Activated naive CD8-positive, alpha-beta T cell treated with anti-CD3 and anti-CD28 coated beads, Interleukin-2, amount 50 U/mL, for 16 hours (primary cell): ENCODE measurements at places on chromosomes 6 and 20.

DNA sequence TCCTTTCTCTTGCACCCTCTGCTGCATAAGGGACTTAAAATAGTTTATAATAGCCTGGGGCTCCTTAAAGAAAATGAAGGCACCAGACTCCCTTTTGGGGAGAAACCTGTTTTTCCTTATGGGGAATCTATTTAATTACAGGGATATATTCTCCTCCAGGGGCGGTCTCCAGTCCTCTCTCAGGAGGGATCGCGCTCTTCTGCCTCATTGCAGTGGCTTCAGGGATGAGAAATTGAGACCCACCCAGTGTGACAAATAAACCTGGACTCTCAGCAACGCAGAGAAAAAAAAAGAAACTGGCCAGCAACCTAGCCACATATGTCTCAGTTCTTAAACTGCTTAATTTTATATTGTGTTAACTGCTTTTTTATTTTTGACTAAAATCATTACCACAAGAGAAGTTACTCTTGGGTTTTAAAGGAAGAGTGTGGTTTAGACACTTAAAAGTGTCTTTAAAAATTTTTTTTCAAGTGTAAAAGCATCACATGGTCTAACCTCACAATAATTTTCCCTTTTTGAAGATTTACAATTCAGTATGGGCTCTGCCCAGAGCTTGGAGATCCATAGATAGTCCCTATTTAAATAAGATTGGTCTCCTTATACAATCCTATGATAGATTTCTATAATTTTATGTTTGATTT, 11.7 kb upstream of the GOPC start:
- DNase-seq: no peak

DNA sequence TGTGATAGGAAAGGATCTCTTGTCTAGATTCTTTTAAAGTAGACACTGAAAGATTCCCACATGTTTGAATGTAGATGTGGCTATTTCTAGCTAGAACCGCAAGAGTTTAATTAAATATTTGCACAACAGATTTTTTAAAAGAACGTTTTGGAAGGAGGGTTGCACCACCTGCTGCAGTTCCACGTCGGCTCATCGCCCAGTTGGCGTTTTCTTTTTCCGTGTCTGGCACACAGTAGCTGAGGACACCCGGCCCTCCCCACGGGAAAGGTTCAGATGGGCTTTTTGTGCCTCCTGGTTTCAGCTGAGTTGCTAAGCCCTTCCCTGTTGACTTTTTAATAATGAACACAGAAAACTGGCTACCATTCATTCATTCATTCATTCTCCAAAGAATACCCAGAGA, 41.8 kb upstream of the DOK5 start:
- no peak for DNase-seq

DNA sequence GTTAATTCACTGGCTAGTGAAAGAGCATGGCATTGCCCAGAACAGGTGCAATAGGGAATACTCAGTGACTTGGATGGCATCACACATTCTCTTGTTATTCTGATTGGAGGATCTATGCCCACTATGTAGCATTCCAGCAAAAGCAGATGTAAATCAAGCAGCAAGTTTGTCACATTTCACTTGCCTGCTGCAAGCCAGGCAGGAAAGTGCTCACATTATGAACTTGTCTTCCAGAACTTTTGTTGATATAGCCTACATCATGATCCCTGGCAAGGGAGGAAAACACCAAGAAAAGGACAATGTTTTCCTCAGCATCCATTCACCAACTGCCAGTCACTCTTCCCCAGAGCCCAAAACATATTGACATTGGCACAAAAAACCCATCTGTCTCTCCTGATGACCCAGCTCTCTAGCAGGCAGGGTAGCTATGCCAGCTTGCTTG, 77.8 kb downstream of the ARHGAP18 start:
- no peak for DNase-seq

GRCh38 chr20:46357030-46357514, 48.8 kb upstream of the CDH22 start:
- DNase-seq: no peak

DNA sequence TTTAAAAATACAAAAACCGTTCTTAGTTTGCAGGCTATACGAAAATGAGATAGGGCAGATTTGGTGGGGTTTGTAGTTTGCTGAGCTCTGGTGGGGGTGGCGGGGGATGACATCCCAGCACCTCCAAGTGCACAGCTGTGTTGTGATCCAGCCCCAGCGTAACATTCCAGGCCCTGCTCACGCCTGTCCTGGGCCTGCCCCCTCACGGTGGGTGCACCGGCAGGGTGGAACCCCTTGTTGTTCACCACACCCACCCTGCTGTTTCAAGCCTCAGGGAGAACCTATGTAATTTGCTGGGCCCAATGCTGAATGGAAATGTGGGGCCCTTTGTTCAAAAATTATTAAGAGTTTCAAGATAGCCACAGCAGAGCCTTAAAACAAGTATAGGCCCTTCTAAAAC, 25.0 kb downstream of the ARMC2 start:
- no peak for DNase-seq

- no peak for DNase-seq
These were observed 906 bp upstream of the PDE10A start for GRCh38 chr6:165663736-165664558.

- DNase-seq: no peak
These were observed 15.0 kb upstream of the MYMX start for GRCh38 chr6:44201638-44202303.

GRCh38 chr6:107780226-107780625, 43.9 kb downstream of the SCML4 start:
- DNase-seq: no peak

DNA sequence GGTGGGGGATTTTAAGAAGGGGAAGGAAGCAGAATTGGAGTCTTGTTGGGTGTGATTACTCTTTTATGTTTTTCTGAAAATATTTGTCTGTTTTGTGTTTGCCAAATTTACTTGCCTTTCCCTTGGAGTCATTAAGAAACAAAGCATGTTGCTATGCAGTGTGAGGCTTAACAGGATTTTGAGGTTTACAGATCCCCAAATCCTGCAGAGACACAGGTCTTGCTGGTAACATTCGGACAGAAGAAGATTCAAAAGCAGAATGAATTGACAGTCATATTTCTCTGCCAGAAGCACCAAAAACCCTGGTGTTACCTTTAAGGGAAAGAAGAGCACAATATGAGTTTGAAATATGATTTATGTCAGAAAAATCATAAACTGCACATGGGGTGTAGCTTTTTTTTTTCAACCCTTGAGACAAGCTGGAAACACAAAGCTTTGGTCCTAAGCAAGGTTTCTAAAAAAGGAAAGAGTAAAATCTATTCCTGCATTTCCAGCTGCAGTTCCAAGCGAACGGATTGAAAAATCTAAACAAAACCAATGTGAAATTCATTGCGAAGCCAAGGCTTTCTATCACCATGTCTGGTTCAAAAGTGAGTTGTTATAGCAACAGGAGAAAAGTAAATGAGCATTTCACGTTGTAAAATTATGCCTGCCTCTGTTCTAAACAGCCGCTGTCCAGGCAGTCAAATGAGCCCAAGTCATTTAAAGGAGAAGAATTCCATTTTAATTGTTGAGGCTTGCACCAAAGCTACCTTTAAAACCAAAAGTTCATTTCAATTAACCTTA, 358.9 kb upstream of the SASH1 start:
- no peak for DNase-seq
